AML-193 (cell line): ENCODE measurements at places on chromosomes 2 and 18.

- DNase-seq: no peak
Observed at GRCh38 chr2:88036182-88036581, 19.4 kb downstream of the KRCC1 start.

- DNase-seq: no peak
Observed at GRCh38 chr2:238940806-238941205, 92.9 kb downstream of the TWIST2 start.

GRCh38 chr2:156803243-156803642, 367.1 kb downstream of the GPD2 start:
- DNase-seq: no peak

DNA sequence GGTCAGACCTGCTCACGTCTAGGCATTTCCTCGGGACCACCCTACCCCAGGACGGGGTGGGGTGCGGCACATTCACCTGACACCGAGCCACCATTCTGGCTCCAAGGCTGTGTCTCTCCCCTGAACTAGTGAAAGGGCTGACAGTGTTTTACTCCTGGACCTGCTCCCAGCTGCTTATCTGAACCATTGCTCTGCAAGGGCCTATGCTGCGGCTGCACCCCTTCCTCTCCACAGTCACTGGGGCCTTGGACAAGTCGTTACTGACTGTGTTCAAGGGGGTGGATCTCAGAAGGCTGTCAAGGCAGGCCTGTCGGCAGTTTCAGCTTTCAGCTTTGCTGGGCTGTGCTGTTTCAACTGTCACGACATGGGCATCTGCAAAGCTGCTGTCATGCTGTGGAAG, 11.7 kb downstream of the CREG2 start:
- DNase-seq: no peak

DNA sequence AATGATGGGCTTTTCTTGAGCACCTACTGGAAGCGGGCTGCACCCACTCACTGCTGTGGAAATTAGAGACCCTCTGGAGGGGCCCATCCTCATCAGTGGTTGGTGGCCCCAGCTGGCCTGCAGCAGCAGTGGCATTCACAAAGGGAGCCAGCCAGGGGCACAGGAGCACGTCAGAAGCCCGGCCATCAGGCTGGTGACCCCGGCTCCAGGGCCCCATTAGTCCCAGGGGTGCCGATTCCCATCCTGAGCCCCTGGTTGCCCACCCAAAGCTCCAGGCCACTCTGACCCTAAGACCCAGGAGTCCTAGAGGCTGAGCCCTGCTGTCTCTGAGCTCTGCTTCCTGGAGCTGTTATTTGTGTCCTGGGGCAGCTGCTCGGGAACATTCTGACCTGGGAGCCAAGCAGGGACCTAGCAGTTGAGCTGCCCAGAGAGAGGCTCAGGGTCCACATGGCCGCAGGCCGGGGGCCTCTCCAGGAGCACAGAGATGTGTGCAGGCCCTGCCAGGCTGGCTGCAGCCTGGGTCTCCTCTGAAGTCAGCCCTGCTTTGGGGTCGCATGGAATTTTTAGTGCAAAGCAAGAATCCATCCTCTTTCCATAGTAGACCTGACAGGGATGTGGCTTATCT, 207.2 kb downstream of the KLHL29 start:
- no peak for DNase-seq

DNA sequence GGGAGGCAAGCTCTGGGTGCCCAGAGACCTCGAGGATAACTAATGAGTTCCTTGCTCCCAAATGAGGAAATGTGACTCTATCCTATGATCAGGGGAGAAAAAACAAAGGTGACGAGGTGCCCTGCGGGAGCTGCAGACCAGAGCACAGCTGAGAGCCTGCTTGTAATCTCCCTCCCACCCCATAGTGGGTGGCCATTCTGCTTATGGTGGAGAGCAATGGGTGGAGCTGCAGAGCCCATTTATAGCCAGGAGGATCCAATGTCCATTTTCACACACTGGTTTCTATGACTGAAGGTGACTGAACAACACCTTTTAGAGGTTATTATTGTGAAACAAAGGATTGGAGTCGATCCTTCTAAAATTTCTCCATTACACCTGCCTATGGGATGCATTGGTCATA, 153.3 kb downstream of the COL6A3 start:
- no peak for DNase-seq

- DNase-seq: no peak
Observed at GRCh38 chr18:35409911-35410310, 32.8 kb upstream of the ZNF396 start.

DNA sequence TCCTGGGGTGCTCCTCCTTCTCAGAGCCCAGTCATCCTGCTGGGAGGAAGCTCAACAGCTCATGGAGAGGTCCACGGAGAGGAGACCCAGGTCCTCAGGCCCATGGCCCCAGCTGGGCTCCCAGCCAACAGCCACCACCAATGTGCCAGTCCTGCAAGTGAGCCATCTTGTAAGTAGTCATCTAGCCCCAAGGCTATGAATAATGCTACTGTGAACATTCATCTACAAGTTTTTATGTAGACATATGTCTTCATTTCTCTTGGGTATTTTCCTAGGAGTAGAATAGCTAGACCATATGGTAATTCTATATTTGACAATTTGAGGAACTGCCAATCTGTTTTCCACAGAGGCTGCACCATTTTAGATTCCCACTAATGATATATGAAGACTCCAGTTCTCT, 166.1 kb downstream of the MTCL1 start:
- no peak for DNase-seq

DNA sequence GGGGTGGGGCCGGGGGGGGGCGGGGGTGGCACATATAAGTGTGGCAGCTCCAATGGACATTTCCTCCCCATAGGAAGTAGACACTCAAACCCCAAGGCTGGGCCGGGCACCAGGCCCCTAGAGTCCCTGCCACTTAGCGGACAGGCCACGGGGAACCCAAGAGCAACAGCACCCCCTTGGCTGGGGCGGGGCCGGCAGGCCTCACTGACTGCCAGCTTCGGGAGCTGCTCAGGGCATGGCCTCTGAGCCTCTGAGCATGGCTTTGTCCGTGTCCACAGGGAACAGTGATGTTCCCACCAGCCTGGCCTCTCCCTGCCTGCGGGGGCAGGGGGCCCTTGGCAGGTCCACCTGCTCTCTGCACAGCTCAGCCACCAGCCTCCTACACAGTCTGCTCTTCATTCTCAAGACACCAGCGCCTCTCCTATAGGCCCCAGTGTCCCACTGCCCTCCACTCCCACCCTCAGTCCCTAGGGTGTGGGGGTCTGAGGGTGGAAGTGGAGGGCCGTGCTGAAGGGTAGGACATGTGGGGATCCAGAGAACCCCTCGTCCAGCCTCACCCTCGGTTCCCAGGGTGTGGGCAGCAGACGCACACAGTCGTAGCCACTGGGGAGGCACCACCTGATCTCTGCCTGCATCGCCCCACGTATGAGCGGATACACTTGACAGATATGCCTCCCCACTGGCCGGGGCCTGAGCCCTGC, 106.7 kb downstream of the FAM210A start:
- DNase-seq: no peak

DNA sequence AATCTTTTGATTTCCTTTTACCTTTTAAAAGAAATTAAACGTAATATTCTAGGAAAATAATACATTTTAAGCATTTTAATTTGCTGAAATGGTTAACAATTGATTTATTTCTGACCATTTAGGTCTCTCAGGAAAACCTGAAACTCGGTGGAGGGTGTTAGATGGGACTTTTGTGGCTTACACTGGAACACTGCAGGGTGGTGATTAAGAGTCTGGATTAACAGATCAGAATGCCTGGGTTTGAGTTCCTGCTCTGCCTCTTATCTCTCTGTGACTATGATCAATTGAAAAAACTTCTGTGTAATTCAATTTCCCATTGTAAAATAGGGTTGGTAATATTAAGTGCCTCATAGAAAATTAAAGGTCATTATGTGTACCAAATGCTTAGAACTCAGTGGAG, 168.7 kb downstream of the UBE2E3 start:
- DNase-seq: no peak

DNA sequence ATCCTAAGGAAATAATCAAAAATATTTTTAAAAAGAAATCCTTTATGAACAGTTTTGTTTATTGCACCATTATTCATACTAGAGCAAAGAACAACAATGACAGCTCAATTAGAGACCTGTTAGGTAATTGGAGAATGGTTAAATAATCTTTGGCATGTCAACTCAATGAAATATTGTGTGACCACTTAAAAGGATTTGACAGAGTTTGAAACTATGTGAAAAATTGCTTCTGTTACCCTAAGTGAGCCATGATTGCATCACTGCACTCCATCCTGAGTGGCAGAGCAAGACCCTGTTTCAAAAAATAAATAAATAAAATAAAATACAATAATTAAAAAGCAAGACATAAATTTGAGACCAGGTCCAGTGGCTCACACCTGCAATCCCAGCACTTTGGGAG, 66.1 kb upstream of the ATP8B1 start:
- no peak for DNase-seq

GRCh38 chr2:25362434-25363145, 20.9 kb upstream of the DNMT3A start:
- DNase-seq: peak; percentile 82

DNA sequence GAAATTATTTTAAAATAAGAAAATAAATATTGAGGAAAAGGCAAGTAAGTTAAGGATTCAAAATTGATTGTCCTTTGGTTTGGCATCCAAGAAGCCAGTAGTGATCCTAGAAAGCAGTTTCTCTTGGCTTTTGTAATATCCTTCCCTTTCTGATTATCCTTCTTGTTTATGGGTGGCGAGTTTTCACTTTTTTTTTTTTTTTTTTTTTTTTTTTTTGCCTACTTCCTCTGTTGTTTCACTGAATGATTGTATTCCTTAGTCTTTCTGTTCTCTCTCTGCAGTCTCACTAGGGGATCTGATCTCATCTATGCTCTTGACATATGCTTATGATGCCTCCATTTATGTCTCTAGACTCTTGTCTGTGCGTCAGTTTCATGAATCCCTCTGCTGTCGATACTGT, 4.2 kb downstream of the NAPG start:
- DNase-seq: no peak

GRCh38 chr18:10025711-10026670, 112.2 kb downstream of the VAPA start:
- no peak for DNase-seq

- no peak for DNase-seq
Observed at GRCh38 chr2:215579809-215580208, 143.9 kb upstream of the FN1 start.

GRCh38 chr18:62258616-62259015, 66.5 kb upstream of the TNFRSF11A start:
- DNase-seq: peak; percentile 19

GRCh38 chr2:205704127-205704741, 21.9 kb downstream of the NRP2 start:
- DNase-seq: no peak

GRCh38 chr2:53755121-53755520, 12.5 kb upstream of the CHAC2 start:
- DNase-seq: no peak

- no peak for DNase-seq
Observed at GRCh38 chr2:164784376-164784775, 57.2 kb downstream of the COBLL1 start.

DNA sequence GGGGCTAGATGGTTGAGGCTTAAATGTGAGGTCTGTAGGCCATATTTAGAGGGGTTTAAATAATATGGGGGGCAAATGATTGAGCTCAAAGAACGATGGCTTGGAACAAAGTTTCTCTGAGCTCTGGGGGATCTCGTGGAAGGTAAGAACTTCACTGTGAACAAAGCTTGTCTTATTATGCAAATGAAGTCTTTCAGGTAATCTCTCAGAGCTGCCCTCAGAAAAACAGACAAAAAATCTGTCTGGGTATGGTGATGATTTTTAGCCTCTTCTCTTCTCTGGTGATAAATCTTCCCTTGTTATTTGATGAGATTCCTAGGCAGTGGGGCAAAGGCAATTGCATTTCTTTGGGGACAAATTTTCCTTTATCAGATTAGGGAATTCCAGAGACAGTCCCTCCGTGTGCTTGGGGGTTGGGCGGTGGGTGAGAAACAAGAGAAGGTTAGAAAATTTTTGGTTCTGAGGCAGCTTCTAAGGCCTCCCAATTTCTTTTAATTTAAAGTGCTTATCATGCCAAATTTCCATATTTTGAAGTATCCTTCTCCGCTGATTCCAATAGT, 760.4 kb downstream of the TSN start:
- no peak for DNase-seq

DNA sequence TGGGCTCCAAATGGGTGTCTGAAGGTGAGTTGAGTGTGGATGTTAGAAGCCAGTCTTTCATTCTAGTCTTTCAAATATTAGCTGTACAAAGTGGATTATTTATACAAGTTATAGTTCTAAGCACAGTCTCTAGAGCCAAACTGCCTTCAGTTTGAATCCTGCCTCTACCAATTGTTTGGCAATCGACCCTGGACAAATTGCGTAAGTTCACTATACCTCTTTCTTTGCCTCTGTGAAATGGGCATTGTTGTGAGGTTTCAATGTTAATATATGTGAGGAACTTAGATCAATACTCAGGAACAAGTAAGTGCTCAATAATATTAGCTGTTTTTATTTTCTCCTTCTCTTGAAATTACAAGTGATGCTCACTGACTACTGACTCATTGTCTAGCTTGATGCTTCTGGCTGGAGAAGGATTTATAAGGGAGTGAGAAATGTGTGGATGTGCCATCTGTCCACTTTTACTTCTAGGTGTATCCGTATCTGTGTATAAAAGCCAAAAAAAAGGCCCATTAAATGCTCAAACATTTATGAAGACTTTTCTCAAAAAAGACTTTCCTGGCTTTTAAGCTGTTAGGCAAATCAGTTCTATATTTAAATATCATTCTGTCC, 48.1 kb upstream of the RAPH1 start:
- no peak for DNase-seq

GRCh38 chr18:45951016-45951714, 16.0 kb downstream of the EPG5 start:
- no peak for DNase-seq
